ENCODE measurements at places on chromosomes 6 and 20.

- DNase-seq = no peak
Measured at GRCh38 chr20:15643713-15644112, 929.5 kb downstream of the KIF16B start.

DNA sequence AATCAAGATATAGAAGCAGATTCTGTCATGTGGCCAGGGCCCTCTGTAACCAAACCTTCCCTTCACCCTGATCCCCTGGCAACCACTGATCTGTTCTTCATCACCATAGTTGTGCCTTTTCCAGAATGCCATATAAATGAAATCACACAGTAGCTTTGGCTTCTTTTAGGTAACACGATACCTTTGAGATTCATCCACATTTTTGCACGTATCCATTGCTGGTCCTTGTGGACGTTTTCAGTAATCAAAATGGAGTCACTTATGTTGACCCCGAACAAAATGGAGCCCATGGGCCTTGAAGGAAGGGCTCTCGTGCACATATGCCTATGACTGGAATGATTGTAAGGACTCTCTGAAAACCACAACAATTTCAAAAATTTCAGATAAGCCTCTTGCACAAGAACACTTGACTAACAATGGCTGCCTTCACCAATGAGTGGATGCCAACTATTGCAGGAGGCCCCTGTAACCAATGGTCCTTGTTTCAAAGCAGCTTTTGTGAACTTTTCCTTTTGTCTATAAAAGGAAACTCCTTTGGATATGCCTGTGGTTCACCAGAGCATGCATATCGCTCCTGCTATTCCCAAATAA lies 84.3 kb upstream of the RALY start:
- DNase-seq = no peak

- DNase-seq = no peak
Measured at GRCh38 chr6:123550052-123550617, 86.6 kb downstream of the TRDN start.

- no peak for DNase-seq
Measured at GRCh38 chr20:43921227-43921780, 6.7 kb downstream of the TOX2 start.

- no peak for DNase-seq
Measured at GRCh38 chr6:11922901-11923300, 89.2 kb upstream of the HIVEP1 start.

DNA sequence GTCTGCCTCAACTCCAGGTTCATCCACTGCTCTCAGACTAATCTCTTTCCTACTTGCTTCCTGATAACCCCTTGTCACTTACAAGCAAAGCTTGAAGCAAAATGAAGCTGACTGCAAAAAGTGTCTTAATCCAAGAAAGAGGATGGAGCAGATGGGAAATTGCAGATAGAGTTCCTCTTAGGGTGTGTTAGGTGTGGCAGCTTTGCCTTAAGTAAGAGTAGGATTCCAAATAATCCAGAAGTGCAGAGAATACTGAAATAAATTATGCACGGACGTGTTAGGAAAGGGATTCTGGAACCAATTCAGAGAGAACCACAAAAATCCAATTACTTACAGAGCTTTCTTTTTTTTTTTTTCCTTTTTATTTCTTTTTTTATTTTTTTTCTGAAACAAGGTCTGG lies 6.1 kb upstream of the RPL7L1 start:
- DNase-seq = no peak

- DNase-seq = no peak
Measured at GRCh38 chr20:19775353-19776253, 17.5 kb downstream of the RIN2 start.

DNA sequence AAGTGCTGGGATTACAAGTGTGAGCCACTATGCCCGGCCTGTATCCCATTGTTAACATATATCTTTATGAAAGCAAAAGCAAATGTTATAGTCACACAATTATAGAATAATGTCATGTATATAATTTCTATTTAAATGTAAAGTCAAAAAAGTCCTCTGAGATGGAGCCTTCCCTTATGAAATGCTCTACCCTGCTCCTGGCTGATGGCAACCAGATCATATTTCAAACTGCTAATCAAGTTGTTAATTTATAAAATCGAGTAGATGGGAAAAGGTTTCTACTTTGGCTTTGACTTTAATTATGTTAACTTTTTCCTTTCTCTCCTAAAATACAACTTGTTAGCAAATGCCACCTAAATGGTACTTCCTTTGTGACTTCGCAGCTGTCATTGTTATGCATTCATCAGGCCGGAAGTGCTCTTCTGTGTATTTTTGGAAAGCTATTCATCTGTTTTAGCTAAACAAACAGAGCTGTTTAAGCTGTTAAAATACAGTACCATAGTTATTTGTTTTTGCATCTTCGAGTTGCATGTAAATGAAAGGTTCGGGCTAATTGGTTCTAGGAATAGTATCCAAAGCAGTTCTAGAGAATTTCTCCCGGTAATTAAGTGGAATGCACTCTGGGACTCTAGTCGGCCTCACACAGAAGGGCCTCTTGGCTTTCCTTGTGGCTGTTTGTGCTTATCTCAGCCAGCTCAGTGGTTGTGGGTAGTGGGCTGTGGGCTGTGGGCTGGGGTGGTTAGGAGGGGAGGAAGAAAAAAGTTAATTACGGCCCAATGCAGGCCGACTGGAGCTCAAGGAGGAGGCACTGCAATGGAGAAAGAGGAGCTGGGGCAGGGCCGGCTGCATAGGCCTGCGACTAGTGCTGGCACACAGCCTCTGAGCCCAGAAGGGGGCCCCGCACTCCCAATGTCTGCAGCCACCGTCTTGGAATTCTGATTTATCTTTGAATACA lies 34.8 kb downstream of the SLC35D3 start:
- no peak for DNase-seq

DNA sequence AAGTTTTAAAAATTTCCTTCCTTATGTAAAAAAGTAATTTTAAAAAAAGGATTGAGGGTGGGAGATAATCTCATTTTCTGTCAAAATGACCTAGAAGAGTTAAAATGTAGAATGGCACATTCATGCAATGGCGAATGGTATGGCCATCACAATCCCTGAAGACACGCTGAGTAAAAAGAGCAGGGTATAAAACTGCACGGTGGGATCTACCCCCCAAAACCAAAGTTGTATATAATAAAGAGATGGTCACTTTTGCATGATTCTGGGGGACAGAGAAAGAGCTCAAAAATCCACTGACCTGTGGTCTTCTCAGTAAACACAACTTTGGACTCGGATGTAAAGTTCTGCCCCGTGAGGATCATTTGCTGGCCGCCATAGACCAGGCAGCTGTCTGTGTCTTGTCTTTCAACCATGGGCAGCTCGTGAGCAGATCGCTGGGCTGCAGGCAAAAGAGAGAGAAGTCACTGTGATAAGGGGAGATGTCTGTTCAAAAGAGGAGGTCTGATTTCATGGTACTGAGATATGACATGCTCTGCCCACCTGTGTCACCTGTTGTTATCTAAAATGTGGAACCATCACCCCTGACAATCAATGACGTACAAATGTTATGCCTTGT lies 88.2 kb downstream of the NFATC2 start:
- no peak for DNase-seq

DNA sequence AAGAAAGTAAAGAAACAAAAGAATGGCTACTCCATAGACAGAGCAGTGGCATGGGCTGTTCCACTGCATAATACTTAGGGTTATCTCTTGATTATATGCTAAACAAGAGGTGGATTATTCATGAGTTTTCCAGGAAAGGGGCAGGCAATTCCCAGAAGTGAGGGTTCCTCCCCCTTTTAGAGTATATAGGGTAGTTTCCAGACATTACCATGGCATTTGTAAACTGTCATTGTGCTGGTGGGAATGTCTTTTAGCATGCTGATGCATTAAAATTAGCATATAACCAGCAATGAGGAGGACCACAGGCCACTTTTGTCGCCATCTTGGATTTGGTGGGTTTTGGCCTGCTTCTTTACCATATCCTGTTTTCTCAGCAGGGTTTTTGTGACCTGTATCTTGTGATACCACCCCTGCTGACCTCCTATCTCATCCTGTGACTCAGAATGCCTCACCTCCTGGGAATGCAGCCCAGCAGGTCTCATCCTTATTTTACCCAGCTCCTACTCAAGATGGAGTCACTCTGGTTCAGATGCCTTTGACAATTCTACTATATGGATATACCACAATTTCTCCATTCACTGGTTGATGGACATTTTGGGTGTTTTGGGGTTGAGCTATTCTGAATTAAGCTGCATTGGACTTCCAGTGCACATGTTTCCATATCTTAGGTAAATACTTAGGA lies 280.6 kb downstream of the FARS2 start:
- no peak for DNase-seq

GRCh38 chr20:48017509-48017908 lies 232.2 kb upstream of the SULF2 start:
- no peak for DNase-seq

GRCh38 chr6:106094261-106094963 lies 8.3 kb downstream of the PRDM1 start:
- no peak for DNase-seq

DNA sequence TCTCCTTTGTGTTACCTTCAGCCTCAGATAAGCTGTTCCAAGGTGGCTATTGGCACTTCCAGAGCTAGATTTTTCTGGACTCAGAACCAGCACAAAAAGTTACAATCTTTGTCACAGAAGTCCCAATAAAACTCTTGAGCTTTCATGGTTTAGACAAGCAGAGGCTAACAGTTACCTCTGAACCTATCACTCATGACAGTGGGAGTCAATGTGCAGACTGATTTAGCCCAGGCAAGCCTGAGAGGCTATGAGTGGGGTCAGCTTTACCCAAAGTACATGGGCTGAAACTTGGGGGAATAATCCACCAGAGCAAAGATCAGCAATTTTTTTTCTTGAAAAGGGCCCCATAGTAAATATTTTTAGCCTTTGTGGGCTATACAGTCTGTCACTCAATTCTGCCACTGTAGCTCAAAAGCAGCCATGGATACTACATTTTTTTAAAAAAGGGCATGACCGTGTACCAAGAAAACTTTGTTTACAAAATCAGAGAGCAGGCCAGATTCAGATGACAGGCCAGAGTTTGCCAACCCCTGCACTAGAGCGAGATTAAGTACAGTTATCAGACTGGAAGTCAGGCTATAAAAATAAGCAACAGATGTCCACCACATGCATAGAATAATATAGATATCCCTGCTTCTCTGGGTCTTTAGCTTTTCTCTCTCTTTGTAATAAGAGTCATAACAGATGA lies 20.0 kb downstream of the CCN2 start:
- DNase-seq = no peak

DNA sequence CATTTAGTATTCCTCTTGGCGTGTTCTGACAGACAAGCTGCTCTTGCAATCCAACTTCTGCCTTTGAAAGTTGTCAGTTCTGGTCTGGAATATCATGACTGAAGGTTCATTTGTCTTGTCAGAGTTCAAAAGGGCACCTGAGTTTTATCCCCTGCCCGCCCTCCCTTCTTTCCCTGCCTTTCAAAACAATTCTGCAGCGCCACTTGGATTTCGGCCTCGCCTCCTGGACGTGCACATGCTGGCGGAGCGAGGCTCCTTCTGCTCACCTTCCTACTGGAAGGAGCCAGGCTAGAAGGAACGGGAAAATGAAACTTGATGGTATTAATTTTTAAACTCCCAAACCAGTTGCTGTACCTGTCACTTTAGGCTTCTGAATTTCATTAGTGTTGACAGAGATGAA lies 55.7 kb upstream of the HDGFL1 start:
- no peak for DNase-seq

DNA sequence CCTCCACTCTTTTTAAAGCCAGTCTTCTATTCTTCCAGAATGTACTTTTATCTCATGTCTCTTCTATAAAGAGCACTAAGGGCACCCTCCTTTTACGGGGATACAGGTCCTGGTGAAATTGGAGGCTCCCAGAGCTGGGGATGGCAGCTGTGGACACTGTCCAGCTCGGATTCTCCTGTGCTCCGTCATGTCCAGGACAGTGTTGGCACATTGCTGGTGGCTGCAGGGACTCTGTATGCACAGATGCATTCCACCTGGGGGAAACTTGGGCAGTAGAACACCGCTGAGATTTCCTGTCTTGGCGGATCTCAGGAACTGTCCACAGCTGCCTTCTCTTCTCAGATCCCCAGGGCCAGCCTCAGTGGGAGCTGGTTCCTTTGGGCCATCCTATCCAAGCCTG lies 56.6 kb upstream of the CLDN20 start:
- no peak for DNase-seq

- DNase-seq = no peak
Measured at GRCh38 chr20:62751551-62752150, 43.0 kb downstream of the NTSR1 start.

DNA sequence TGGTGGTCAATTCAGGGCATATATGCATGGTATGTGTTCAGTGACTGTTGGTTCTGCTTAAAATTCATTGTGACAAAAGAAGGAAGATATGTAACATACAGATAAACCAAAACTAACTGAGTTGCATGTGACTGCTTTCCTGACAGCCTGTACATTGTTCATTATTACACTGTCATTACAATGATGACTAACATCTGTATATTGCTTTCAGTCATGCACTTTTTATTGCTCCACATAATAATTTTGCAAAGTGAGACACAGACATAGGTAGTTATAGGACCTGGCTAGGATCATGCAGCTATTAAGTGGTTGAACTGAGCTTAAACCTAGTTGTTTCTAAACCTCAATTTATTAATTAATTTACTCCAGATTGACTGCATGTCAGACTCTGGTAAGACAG lies 703.2 kb downstream of the HDGFL1 start:
- DNase-seq = no peak

GRCh38 chr6:158909938-158910337 lies 90.1 kb downstream of the RSPH3 start:
- no peak for DNase-seq

DNA sequence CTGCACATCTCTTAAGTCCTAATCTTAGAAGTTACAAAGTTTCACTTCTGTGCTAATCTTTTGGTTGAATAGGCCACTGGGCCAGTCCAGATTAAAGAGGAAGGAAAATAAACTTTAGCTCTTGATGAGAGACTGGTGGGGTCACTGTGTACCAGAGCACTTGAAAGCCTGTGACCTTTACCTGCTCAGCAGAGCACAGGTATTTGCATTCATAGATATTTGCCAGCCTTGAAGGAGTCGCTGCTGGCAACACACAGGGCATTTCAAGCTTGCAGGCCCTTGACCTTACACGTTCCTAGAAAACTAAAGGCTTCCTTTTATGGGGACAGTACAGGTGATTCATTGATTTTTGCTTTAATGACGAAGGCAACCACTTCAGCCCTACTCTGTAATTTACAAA lies 108.4 kb upstream of the SLC22A23 start:
- DNase-seq = no peak

- no peak for DNase-seq
Measured at GRCh38 chr6:90446164-90446563, 140.7 kb downstream of the MAP3K7 start.

- no peak for DNase-seq
Measured at GRCh38 chr6:34334796-34335416, 57.6 kb downstream of the NUDT3 start.
